ENCODE measurements at places on chromosomes 13 and 19.

DNA sequence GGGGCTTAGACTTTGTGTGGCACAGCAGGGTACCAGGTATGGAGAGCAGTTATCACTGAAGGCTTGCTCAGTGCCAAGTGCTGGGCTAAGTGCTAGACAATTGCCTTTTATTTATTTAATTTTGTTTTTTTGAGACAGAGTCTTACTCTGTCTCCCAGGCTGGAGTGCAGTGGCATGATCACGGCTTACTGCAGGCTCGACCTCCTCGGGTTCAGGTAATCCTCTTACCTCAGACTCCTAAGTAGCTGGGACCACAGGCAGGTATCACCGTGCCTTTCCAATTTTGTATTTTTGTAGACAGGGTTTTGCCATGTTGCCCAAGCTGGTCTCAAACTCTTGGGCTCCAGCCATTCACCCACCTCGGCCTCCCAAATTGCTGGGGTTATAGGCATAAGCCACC, 256.9 kb downstream of the ZNF536 start:
- DNase-seq: no peak

GRCh38 chr19:6925386-6925785, 38.0 kb downstream of the ADGRE1 start:
- DNase-seq: no peak

- DNase-seq: no peak
Observed at GRCh38 chr13:99307247-99307646, at the start of gene GPR183. Gene GPR183 (minus strand): TSS chr13:99307399. CDS start chr13:99296145, 11,254 bp downstream.

DNA sequence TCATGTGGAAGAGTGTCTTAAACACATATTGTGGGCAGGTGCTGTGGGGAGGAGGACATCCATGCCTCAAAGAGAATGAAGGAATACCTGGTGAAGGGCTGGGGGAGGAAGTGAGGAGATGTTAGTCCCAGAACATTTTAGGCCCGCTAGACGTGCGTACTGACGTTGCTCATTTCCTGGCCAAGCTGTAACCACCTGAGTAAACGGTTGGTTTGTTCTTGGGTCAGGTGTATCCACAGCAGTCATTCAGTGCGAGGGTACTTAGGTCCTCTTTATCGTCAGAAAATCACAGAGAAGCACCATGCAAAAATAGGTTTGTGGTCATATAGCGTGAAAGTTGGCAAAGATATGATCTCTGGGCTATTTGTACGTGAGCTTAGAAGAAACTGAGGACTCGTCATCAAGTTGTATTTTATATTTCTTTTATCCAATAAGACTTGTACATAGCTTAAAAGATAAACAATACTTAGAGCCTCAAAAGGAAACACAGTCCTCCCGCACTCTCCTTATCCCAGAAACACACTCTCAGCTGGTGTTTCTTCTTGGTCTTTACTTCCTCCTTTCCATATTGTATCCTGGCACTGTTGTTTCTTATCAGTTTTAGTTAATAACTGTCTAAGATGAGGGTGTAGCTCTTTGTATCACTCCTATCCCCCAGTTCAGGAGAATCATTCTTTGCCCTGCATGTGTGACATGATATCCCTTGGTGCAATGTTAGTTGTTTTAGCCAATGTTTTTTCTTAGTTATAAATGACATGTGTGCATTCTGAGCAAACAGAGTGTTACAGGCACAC, 52.0 kb downstream of the ARHGEF7 start:
- no peak for DNase-seq

- DNase-seq: no peak
Observed at GRCh38 chr19:35710784-35711723, 6.7 kb downstream of the ZBTB32 start.

DNA sequence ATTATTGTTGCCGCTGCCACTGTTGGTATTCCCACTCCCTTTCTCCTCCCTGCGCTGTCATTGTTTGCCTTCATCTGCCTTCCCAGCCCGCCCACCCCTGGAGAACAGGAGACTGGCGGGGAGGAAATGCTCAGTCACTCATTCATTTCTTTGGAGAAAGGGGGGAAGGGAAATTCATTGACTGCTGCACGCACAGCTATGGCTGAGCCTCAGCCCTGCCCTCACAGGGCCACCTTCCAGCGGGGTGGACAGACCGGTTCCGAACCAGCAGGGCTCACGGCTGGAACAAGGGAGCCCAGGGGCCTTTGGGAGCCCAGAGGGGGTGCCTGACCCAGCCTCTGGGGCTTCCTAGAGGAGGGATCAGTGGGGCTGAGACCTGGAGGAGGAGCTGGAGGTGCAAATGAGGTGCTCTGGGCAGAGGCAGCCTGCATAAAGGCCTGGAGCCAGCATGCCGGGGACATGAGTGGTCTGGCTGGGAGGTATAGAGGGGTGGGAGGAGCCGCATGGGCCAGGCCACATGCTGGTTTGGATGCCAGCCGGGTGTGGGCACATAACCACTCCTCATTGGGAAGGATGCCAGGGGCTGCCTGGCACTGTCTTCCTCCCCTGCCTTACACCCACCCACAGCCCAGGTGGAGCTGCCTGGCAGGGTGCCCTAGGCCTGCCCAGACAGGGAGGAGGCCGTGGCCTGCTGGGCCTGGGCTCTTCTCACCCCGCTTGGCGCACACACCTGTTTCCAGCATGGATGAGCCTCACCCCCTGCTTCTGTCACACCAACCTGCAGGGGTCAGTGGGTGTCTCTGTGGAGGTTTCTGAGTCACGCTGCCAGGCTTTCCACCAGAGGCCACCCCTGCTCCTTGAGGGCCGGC, 26.8 kb downstream of the PPP5C start:
- DNase-seq: peak; percentile 86

GRCh38 chr13:27341616-27342015, 71.0 kb downstream of the RASL11A start:
- DNase-seq: no peak

DNA sequence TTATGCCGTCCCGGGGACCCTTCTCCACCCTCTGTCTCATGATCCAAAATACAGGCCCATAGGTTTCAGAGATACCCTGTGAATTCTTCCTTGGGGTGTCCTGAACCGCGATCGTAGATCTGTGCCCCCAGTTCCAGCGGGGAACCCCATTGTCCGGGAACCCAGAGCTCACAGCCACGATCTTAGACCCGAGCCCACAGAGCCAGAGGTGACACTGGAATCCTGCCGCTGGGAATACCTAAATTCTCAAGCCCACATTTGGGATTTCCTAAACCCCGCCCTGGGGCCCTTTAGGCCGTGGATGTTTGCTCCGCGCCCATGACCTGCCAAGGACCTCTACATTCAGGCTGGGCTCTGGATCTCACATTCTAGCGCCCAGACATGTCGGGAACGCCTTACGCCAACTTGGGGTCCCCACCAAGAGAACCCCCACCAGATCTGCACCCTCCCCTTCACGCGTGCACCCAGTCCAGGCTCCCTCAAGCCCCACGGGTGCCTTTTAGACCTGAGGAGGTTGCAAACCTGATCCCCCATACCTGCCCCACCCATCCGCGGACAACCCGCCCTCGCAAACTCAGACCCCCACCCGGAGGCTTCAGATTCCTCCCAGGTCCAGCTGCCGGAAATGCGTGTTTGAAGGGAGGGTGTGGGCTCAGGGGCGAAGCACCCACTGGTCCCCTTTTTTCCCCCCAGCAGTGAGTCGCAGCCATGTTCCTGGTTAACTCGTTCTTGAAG, 605 bp downstream of the CAPNS1 start:
- DNase-seq: peak; percentile 55

DNA sequence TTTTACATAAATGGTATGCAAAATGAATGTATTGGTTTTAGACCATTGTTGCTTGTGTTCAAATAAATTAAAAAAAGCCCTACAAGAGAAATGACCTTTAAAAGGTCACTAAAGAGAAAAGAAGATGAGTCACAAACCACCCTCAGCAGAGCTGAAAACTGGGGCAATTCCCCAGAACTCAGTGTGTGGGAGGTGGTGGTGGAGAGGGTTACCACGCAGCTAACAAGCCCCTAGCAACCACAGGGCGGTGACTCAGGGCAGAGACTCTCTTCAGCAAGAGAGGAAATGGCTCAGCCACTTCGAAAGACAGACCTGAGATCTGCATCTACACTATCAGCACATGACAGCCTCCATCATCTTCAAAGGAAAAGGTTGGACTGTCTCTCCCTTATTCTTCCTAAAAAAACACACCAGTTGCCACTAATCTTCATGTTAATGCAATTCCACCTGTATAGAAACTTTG, 29.4 kb upstream of the NDFIP2 start:
- no peak for DNase-seq

DNA sequence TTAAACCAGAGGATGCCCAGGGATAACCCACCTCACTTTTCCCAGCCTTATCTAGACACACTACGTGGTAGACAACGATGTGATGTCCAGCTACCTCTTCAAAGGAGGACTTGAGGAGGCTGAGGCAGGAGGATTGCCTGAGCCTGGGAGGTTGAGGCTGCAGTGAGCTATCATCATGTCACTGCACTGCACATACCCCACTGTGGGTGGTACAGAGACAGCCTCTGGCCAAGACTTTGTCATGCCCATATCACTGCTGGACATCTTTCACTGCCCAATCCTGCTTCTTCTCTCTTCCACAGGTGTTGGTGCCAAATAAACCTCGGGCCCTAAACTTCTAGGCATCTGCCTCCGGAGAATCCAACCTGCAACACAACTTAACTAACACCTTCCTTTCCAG, 85.8 kb downstream of the FAM216B start:
- DNase-seq: no peak

GRCh38 chr19:17605761-17606589, 50.5 kb downstream of the COLGALT1 start:
- no peak for DNase-seq

DNA sequence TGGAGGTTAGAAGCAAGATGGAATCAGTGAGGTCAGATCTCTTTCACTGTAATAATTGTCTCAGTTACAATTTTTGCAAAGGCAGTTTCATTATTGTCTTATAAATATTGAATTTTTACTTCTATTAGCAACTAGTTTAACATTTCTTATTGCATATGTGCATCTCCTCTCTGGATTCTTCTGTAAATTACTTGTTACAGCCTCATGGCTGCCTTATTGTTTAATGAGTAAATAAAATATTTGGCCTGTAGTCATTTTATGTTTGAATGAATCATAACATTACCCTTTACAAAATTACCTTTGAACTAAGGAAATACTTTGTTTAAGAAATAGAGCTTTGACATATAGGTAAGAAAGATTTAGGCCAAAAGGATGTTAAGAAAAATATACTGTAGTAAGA, 212.4 kb downstream of the SLITRK6 start:
- DNase-seq: no peak

DNA sequence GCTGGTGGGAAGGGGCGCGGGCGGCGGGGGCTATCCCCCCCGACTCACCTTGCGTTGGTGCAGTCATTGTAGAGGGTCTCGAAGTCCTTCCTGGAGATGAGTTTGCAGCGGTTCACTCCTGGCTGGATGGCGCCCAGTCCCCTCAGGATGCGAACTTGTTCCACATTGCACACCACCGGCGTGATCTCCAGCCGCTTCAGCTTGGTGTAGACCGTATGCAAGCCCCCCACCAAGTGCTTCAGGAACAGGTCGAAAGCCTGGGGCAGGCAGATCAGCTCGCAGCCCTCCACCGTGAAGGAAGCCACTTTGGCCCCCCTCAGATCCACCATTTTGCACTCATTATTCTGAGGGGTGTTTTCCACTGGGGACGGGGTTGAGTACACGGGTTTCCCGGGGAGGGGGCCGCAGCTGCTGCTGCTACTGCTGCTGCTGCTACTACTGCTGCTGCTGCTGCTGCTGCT, 1.1 kb downstream of the DACH1 start:
- DNase-seq: no peak

- no peak for DNase-seq
Observed at GRCh38 chr13:23778879-23779278, 110.3 kb downstream of the MIPEP start.

DNA sequence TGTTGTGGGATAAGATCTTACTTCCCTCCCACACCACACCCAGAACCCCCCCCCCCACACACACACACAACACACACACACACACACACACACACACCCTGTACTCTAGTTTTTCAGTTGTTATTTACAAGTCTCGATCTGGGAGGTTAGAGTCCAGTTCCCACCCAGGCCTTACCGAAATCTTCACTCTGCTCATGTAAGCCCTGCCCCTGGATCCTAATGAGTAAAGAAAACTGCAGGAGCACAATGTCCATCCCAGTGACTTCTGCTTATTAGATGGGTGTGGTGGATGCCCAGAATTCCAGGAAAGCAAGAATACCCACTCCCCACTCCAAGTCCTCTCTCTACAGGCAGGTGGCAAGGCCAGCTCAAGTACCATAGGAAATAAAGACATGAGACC, 23.0 kb downstream of the STARD13 start:
- DNase-seq: no peak

- no peak for DNase-seq
Observed at GRCh38 chr13:110638257-110638656, 22.9 kb downstream of the NAXD start.

GRCh38 chr19:39595950-39596349, 6.4 kb upstream of the LGALS13 start:
- no peak for DNase-seq

DNA sequence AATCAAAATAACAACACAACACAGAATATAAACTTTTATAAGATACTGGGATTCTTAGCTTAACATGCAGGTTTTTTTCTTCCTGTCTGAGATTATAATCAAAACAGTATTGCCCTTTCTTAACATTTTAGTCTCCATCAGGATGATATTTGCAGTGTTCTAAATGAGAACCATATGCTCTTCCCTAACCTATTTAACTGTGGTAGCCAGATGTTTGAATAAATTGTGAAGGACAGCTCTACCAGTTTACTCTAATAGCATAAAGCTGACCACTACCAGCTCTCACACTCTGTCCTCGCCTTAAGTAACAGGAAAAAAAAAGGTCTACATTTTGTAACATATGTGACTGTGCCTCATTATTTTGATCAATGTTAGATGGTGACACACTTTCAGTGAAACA, 618.7 kb upstream of the SGCG start:
- no peak for DNase-seq

GRCh38 chr13:90201676-90202460, 1145.6 kb upstream of the MIR17HG start:
- DNase-seq: no peak

- DNase-seq: no peak
Observed at GRCh38 chr19:14300303-14300702, 80.9 kb upstream of the ADGRE5 start.

GRCh38 chr19:54109651-54110050, 5.8 kb downstream of the TFPT start:
- no peak for DNase-seq

- no peak for DNase-seq
Observed at GRCh38 chr13:99357131-99357596, 50.0 kb upstream of the GPR183 start.

GRCh38 chr13:110403315-110403714, 96.2 kb downstream of the COL4A2 start:
- DNase-seq: no peak

DNA sequence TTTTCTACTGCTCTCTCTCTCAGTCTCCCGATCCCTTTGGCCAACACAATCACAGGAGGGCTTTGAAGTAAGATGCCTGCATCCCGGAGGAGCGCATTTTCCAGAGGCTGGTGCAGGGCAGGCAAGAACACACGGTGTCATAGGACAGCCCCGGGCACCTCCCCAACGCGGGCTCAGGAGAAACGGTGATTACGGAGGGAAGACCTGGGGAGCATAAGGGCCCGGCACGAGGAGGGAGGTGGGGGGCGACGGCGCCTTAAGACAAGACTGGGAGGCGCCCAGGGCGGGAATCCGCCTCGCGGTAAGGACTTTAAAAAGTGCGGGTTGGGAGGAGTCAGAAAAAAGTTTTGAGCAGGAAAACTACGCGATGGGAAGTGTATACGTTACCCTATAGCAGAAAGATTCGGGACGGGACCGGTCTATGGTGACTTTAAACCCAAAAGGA, 18.7 kb upstream of the ZNF888 start:
- DNase-seq: no peak

GRCh38 chr13:27038323-27038722, 133.3 kb downstream of the USP12 start:
- DNase-seq: no peak

- no peak for DNase-seq
Observed at GRCh38 chr13:62139597-62139996, 723.9 kb upstream of the PCDH20 start.
